Erythroblast (primary cell): ENCODE measurements at places on chromosomes 6 and 20.

GRCh38 chr6:149887343-149887742, 10.6 kb downstream of the RAET1E start:
- DNase-seq, result peak; percentile 66

GRCh38 chr6:85460154-85460920, 10.5 kb downstream of the NT5E start:
- DNase-seq, result no peak

- DNase-seq, result no peak
Observed at GRCh38 chr20:4726710-4727397, 5.1 kb downstream of the PRND start.

GRCh38 chr6:117267054-117267347, 1.6 kb downstream of the VGLL2 start:
- no peak for DNase-seq

- DNase-seq, result no peak
Observed at GRCh38 chr6:114377881-114378280, 35.1 kb upstream of the HS3ST5 start.

GRCh38 chr6:149563203-149563927, 2.8 kb upstream of the GINM1 start:
- no peak for DNase-seq

- no peak for DNase-seq
Observed at GRCh38 chr6:134984821-134985220, 34.9 kb upstream of the ALDH8A1 start.

GRCh38 chr6:2353412-2354137, 108.2 kb upstream of the GMDS start:
- DNase-seq, result peak; percentile 78

GRCh38 chr6:11058406-11058805, 14.3 kb upstream of the ELOVL2 start:
- no peak for DNase-seq

DNA sequence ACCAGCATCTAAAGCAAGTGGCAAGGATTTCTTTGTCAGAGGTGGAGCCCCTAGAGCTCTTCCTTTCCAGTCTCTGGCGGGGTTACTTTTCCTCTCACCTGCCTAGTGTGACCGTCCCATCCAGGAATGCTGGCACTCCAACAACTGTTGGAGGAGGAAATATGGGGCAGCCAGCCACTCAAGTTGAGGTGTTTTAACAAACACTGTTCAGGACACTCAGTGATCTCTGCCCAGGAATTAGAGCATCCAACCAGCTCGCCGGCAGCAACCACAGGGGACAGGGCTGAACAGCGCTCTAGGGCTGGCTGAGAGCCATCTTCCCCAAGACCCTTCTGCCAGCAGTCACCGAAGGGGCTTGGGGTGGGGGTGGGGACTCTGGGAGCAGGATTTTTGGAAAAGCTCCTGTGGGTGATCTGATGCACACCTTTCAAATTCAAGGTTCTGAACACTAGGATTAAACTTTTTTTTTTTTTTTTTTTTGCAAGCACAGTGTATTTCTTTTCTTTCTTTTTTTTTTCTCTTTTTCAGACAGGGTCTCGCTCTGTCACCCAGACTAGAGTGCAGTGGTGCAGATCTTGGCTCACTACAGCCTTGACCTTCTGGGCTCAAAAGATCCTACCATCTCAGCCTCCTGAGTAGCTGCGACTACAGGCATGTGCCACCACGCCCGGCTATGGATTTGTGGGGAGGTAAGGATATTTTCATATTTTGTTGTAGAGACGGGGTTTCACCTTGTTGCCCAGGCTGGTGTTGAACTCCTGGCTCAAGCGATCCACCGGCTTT, 28.4 kb upstream of the KCNK16 start:
- DNase-seq, result no peak

- DNase-seq, result peak; percentile 52
Observed at GRCh38 chr6:115896538-115897129, 164.1 kb downstream of the FRK start.

DNA sequence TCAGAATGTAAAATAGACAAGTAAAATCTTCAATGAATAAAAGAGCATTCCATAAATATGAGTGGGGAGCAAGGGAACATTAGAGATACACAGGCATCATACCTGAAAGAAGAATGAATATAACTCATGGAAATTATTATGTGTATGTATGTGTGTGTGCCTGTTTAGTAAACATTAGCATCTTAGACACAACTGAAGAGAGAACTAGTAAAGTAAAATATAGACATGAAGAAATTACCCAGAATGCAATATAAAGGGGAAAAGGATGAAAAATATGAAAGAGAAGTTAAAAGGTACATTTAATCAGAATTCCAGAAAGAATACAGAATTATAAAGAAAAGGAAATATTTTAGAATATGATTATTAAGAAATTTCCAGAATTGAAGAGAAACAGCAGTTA, 264.3 kb downstream of the KCNQ5 start:
- no peak for DNase-seq

DNA sequence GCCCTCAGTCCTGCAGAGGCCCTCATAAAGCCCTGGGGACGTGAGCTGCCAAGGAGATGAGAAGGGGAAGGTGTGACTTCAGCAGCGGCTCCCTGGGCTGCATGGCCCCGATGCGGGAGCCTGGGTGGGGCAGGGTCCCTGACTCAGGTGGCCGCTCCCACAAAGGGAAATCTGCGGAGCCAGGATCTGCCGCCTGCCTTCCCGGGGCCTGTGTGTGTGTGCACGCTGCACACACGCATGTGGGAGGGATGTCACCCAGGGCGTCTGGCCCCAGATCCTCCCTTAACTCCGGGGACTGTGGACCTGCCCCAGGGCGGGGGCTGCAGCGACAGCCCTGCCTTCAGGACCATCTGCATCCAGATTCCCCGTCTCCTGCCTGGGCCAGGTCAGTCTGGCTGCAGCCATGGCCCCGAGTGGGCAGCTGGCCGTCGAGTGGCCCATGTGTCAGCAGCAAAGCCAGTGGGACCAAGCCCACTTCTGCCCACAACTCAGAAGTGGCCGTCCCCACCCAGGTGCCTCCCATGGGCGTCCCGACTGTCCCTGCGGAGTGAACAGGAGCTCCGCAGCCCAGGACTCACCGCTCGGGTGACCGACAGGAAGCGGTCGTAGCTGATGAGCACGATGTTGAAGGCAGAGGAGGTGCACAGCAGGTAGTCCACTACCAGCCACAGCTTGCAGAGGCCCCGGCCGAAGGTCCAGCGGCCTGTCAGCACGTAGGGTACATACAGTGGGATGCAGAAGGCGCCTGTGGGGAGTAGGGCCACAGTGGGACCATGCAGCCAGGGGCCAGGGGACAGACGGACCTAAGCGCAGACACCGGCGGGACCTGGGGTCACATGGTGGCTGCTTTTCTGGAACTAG, 1.9 kb downstream of the HRH3 start:
- no peak for DNase-seq
